NCI-H524 (cell line): ENCODE measurements at places on chromosomes 4 and X.

- peak; percentile 58 for DNase-seq
Observed at GRCh38 chr4:169253113-169253671, 17.6 kb downstream of the SH3RF1 start.

GRCh38 chrX:567891-568290 is 62.7 kb upstream of the SHOX start:
- no peak for DNase-seq

GRCh38 chrX:53456254-53456653 is 22.1 kb upstream of the HSD17B10 start:
- no peak for DNase-seq

DNA sequence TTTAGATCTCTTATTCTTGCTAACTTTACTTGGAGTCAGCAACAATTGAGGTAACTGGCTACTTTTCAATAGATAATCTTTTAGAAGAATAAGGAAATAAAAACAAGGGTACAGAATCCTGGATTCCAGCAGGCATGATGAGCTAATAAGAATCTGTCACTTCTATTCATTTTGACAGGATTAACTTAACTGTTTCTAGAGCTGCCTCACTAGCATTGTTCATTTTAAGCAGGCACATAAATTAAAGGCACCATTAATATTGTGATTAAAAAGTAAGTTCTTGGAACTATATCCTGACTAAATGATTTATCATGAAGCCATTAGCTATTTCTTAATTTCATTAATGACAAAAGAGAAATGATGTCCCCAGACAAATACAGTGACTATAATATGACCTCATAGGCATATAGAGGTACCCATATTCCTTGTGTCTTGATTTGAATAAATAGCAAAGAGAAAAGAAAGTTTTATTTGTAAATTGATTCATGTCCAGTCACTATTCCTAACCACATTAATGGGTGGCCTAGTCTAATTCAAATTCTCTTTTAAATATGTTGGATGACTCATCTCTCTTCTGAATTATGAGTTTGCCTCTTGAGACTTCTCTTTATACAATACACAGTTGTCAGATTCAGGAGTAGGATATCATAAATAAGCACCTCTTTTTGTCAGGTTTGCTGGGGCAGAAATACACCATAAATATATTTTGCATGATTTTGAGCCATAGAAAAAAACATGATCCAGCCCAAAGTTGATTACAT is 343.0 kb downstream of the SLITRK2 start:
- DNase-seq: no peak

GRCh38 chrX:23879380-23880090 is 28.2 kb downstream of the APOO start:
- DNase-seq: no peak

DNA sequence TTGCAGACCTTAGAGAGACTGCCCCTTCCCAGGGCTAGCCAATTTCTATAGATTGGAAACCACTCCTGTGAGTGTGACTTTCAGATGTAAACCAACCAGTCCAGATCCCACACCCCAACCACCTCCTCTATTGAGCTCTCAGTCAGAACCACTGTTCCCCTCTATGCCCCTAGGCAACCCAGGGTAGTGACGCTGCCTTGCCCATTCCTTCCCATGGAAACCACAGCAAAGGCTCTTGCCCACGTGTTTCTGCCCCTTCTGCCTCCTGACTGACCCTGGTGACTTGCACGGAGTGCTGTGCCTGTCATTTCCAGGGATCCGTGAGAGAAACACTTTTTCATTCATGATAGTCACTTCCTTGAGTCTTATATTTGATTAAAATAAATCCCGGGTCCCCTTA is 32.4 kb downstream of the CYTL1 start:
- DNase-seq: no peak

DNA sequence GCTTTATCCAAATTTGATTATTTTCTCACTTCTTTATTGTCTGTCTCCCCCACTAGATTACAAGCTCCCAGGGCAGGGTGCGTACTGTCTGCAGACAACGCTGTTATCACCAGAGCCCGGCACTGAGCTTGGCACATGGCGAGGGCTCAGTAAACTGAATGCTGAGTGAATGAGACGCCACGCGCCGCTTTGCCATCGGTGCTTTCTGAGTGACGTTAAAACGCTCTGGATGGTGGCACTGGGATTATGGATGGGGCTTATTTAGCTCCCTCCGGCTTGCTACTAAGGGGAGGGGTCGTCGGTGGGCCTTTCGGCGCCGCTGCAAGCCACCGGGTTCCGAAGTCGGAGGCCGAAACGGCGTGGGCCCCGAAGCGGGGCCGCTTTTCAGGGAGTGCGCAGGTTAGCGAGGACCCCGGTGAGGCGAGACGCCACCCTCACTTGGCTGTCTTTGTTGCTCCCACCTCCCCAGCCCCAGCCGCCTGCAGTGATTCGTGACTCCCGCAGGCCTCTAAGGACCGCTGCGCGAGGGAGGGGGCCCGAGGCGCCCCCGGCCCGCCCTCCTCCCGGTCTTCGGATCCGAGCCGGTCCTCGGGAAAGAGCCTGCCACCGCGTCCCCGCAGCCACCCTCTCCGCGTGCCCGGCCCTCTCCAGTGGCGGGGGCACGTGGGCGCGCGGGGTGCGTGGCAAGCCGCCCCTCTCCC is 569 bp upstream of the FHL1 start:
- DNase-seq: peak; percentile 48

DNA sequence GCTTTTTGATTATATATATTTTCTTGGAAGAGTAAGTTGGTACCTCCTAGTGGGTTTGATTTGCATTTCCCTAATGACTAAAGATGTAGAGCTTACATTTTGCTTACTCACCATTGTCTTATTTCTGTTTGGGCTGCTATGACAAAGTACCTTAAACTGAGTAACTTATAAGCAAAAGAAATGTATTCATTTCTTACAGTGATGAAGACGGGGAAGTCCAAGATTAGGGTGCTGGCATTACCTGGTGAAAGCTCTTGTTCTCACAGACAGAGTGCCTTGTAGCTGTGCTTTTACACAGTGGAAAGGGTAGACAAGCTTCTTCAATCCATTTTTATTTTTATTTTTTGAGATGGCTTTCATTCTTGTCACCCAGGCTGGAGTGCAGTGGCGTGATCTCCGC is 229.2 kb upstream of the AGA start:
- DNase-seq: no peak

DNA sequence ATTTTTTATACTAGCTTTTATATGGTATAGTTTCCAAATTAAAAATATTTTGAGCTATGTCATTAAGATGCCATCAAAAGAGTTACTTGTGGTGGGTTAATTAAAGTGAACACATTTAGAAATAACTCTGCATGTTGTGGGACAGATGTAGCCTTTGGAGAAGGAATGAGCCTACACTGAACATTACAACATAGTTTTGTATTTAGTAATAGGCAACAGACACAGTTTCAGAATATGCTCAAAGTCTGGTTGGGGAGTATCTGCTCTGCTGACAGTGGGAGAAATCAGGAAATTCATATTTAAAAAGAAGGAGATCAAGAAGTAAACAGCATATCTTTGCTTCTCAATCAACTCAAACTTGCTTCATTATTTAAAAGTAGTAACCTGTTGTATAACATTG is 23.7 kb downstream of the EMCN start:
- DNase-seq: no peak

- no peak for DNase-seq
Observed at GRCh38 chr4:11326021-11326420, 102.7 kb downstream of the HS3ST1 start.

DNA sequence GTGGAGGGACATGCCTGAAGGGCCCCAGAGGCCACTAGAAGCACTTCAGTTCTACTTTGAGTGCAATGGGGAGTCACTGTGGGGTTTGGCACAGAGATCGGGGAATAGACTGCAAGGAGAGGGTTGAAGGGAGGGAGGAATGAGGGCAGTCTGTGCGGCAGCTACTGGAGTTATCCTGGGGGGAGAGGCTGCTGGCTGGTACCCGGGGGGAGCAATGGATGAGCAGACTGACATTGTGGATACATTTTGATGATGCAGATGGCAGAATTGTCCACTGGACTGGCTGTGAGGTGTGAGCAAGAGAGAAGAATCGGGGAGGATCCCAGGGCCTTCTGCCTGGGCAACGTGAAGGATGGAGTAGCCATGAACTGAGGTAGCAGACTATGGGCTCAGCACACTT is 2.8 kb upstream of the MAMLD1 start:
- DNase-seq: no peak

DNA sequence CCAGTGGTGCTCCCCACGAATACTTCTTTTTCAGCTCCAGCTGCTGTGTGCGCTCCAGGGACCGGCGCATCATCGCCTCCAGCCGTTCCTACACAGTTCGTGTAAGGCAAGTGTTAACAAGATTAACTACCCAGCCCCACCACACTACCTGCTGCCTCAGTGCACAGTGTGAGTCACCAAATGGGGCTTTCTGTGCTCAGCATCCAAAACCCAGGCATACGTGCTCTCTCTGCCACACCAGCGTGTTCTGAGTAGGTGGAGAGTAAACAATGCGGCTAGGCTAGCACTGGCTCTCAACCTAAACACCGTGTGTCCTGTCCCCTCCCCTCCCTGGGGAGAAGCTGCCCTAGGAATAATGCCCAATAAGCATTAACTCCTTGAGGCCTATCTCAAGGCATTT is 60.0 kb downstream of the MAP7D2 start:
- no peak for DNase-seq
